A549 (cell line): ENCODE measurements at places on chromosomes 1 and 21.

- no peak for DNase-seq
These were observed 48.5 kb upstream of the LRRN2 start for GRCh38 chr1:204733869-204734596.

- DNase-seq: no peak
These were observed 92.2 kb downstream of the DYRK1A start for GRCh38 chr21:37458669-37459276.

DNA sequence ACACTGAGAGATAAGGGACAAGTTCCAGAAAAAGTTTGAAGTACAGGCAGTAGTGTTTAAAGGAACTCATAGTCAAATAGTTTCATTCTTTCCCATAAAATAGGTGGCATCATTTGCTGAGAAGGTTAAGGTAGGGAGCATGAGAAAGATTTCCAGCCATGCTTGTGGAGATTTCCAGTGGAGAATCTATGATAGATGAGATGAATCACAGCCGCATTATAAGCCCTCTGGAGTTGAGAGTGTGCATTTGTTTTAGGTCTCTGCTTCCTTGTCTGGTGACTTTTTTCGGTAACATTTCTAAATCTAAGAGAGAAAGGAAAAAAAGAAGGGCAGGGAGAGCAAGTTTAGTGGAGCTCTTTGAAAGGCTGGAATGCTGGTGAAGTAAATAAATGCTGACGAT lies 108.7 kb downstream of the DISP1 start:
- no peak for DNase-seq

DNA sequence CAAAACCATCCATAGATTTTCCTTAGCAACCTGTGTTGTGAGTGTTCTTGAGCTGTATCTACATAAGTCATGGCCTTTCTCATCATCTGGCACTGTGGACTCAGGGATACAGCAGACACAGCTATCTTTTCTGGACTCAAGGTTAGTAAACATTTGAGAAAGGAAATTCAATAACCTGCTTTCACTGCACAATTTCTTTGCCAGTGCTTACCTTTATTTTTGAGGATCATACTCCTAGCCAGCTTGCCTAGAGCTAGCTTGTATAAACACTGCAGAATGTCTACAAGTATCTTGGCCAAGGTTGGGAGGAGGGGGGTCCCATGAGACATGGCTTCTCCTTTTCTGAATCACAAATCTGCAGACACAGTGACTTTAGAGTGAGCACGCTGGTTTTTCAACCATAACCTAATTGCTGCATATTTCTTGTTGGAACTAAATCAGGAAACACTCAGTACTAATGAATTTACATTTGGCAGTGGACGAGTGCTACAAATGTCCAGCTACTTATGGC lies 27.2 kb downstream of the ADAMTS5 start:
- no peak for DNase-seq

- DNase-seq: no peak
These were observed 85.7 kb downstream of the DMRTB1 start for GRCh38 chr1:53544728-53545515.

DNA sequence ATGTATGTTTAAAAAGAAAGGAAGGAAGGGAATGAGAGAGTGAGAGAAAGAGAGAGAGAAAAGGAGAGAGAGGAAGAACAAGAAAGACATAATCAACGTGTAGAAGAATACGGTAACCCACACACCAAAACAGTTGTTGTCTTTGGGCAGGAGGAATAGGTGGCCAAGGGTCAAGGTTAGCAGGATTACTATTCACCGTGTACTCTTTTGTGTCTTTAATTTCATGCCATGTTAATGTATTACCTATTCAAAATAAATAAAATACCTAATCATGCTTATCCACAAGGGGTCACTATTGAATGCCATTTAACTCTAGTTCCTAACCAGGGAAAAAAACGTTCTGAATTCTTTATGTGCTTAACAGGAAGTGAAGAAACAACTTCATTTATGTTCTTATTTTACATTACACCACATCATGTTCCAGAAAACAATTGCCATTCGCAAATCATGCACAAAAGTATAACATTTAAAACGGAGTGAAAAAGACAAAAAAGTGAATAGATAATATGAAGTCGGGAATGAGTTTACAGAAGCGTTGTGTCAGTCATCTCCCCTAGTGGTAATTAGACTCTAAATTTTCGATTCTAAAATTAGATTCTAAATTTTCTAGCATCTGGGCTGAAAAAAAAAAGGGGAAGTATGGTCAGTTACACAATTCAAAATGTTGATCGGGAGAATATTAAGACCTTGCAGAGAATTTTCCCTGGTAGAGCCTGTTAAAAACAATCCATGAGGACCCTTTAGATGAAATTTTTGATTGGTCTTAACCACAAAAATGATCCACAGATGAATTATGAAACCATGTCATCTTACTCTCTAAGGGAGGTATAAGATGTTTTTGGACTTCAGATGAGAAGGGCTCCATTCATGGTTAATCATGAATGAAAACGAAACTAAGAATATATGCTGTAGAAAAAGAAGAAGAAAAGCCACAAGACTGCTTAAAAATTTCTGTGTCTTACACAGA lies 700 bp upstream of the KMO start:
- peak; percentile 77 for DNase-seq

GRCh38 chr1:182768963-182769362 lies 20.6 kb upstream of the NPL start:
- DNase-seq: no peak

DNA sequence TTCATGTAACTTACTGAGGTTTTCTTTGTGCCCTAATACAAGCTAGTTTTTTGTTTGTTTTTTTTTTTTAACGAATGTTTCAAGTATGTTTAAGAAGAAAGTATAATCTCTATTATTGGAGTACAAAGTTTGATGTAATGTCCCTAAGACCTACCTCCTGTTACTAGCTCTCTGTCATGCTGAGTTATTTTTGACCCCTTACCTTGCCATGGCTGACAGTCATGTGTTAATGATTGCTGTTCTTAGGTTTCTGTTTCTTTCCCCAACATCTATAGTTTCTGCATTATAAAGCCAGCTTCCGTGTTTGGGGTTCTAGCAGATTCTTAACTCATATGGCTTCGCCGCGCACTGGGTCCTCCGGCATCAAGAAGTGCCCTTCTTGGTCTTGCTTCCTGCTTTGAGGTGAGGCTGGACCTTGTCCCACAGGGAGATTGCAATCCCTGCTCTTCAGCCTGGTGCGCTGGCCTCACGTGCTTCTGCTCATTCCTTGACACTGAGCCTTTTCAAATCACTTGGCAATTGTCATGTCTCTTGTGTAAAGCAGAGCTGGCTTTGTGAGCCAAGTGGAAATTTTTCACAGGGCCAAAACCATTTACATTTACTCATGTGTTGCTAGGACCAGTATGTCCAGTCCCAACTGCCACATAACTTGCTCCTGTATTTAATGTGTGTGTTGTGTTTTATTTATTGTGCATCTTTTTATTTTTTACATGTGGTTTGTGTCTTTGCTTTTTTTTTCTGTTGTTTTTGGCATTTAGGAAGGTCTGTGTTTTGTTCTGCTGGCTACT lies 135.0 kb upstream of the COL6A1 start:
- no peak for DNase-seq

DNA sequence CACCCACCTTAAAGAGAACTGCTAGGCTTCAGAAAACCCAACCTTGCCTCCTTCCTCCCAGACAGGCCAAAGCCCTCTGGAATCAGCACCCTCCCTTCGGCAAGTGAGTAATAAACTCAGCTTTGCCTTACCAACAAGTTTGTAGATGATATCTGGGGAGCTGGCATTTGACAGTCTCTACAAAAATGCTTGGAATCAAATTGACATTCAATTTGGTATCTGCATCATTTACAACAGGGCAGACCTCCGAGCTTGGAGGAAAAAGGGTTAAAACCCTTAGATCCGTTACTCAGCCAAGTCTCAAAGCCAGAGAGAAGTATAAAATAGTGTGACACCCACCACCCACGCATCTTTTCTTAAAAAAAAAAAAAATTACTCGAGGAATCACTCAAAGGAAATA lies 149.3 kb upstream of the EDN2 start:
- DNase-seq: no peak

GRCh38 chr1:89723863-89724262 lies 90.9 kb downstream of the LRRC8C start:
- DNase-seq: no peak
